ENCODE measurements at places on chromosomes 4 and X.

GRCh38 chr4:147492761-147493160 lies 11.9 kb downstream of the EDNRA start:
- DNase-seq = no peak

GRCh38 chr4:85228264-85228663 lies 246.7 kb upstream of the ARHGAP24 start:
- DNase-seq = no peak

GRCh38 chrX:13828392-13828791 lies 11.5 kb upstream of the GPM6B start:
- no peak for DNase-seq

DNA sequence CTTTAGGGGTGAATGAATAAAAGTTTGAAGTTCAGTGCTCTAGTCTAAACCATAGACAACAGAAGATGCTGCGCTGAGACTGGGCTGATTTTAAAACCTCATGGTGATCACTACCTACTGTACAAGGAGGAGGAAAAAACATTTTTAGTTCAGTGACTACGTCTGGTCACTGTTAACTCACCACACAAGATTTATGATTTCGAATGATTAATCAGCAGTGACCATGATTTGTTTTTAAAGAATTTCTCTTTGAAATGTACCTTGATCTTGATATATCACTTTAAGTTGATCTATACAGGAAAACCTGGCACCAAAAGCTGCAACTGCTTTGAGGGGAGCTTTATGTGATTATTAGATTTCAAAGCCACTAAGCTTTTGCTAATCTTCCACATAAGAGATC lies 286.3 kb downstream of the PDGFC start:
- DNase-seq = no peak

GRCh38 chrX:31420302-31420701 lies 348.5 kb upstream of the FTHL17 start:
- no peak for DNase-seq

DNA sequence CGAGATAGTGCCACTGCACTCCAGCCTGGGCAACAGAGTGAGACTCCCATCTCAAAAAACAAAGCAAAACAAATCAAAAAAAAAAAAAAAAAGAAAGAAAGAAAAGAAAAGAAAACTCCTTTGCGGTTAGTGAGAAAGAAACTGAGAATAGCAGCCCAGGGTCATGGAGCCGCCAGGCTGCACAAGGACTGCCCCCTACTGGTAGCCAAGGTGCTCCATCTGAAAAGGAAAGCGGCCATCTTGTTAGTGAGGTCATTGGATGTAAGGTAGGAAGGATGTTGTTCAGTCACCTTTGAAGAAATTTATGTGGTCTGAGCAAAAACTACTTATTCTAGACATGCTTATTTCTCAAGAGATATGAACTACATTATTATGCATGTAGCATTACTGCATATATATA lies 660.6 kb upstream of the TENM3 start:
- DNase-seq = no peak

DNA sequence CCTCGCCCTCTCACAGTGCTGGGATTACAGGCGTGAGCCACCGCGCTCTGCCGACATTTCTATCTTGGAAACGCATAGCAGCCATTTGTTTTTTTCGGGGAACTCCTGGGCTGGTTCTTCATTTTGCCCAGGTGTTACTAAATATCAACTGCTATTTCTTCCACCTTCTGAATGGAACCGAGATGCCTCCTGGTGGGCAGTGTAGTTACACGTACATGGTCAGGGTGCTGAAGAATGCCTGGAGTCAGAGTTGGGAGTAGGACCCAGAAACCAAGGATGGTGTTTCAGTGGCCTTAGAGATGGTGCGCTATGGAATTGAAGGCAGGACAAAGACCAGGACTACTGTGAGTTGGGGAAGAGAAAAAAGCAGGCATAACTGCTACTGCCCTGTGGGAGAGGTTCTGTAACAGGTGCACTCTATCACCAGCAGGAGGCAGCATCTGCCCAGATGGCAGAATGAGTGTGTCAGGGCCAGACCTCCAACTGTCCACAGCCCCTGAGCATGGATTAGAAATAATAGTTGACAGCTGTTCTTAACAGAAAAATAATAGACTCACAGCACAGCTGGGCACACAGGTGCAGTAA lies 81.7 kb downstream of the ZC4H2 start:
- no peak for DNase-seq

GRCh38 chr4:147864607-147865006 lies 132.7 kb downstream of the ARHGAP10 start:
- no peak for DNase-seq

DNA sequence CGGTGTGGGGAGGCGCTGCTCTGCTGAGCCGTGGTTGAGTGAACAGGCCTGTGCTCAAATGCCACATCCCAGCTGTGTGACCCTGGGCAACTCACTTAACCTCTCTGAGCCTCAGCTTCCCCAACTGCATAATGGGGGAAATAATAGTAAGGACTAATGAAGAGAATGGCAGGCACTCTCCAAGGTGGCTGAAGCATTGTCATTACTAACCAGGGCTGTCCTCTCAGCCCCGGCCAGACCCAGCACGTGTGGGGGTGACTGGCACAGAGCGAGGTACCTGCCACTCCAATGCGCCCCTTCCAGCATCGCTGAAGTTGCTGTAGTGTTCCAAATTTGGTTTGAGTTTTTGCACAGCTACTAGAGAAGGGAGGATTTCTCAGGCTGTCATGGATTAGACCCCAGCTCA lies 80.0 kb downstream of the ABLIM2 start:
- DNase-seq = no peak

- peak; percentile 46 for DNase-seq
These were observed 51.8 kb downstream of the TLR10 start for GRCh38 chr4:38730830-38731646.

DNA sequence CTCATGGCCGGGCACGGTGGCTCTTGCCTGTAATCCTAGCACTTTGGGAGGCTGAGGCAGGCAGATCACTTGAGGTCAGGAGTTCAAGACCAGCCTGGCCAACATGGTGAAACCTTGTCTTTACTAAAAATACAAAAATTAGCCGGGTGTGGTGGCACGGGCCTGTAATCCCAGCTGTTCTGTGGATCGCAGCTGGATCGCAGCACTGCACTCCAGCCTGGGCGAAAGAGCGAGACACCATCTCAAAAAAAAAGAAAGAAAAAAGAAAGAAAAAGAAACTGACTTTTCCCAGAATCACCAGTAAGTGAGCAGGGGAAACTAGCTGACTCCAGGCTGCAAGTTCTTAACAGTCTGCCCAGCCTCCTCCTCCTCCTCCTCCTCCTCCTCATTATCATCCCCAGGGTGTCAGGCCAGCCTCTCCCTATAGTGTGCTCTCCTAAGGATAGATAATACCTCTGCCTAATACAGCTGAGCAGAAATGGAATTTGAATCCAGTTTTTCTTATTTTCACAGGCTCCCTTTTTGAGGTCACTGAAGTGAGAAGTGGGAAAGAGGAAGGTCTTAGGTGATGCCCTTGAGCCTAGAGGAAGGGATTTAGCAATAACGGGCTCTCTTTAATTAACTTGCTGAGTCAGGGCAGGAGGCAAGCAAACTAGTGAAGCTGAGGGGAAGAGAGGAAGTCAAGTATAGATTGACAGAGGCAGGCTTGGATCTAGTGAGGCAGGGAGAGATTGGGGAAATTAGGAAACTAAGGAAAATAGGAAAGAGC lies 11.8 kb upstream of the ELF2 start:
- no peak for DNase-seq

DNA sequence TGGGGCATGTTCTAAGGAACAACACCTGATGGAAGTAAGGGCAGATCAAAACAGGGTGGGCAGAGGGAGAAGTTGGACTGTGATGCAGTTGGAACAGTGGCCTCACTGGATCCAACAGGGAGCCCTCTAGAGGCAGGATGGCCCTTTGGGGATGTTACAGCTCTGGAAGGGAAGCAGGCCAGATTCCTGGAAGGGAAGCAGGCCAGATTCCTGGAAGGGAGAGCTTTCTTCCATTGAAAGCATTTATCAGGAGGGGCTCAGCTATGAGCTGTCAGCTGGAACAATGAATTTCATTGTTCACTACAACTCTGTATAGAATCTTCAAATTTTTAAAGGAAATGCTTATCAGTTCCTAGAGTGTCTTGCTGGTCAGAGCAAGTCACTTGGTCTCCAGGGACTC lies 17.7 kb downstream of the IL15 start:
- no peak for DNase-seq

- DNase-seq = no peak
These were observed 52.2 kb downstream of the FAM9B start for GRCh38 chrX:8981723-8982122.

GRCh38 chr4:15562623-15563022 lies 92.5 kb downstream of the FBXL5 start:
- DNase-seq = no peak

DNA sequence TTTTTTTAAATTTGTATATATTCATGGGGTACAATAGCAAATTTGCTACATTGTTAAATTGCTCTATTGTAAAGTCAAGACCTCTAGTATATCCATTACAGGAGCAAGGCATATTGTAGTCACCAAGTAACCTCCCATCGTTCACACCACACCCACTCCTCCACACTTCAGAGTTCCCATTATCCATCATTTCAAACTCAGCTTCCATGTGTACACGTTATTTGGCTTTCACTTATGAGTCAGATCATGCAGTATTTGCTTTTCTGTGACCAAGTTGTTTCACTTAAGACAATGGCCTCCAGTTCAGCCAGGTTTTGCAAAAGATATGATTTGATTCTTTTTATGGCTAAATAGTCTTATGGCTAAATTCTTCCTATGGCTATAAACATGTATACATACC lies 2614.2 kb downstream of the PCDH7 start:
- DNase-seq = no peak

GRCh38 chr4:109276482-109277095 lies 25.9 kb downstream of the COL25A1 start:
- DNase-seq = no peak

DNA sequence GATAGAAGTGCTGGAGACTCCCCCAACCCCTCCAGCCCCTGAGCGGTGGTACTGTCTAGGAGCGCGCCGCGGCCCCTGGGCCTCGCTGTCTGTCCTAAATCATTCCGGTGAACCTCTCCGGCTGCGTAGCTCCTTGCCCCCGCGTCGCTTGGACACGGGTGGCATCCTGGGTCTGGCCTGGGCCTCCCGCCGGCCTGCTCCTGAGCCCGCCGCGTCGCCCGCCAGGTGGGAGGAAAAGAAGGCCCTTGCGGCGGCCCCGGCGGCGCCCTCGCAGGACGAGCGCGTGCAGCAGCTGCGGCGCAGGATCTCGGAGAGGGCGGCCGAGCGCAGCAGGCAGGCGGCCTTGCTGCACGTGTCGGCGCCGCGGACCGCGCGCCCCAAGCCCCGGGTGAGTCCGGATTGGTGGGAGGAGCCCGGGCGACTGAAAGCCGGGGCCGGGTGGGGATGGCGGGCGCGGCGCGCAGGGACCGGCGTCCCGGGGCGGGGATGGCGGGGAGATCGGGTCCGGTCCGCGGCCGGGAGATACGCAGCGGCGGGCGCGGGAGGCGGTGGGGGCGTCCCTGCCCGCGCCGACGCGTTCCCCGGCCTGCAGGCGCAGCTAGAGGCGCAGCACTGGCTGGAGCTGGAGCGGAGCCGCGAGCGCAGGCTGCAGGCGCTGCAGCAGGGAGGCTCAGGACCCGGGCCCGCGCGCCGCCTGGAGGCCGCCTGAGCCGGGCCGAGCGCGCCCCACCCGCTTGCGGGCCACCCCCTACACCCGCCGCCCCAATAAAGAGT lies 6.5 kb upstream of the RNF4 start:
- peak; percentile 70 for DNase-seq

GRCh38 chrX:39765327-39765726 lies 332.4 kb downstream of the BCOR start:
- DNase-seq = no peak

DNA sequence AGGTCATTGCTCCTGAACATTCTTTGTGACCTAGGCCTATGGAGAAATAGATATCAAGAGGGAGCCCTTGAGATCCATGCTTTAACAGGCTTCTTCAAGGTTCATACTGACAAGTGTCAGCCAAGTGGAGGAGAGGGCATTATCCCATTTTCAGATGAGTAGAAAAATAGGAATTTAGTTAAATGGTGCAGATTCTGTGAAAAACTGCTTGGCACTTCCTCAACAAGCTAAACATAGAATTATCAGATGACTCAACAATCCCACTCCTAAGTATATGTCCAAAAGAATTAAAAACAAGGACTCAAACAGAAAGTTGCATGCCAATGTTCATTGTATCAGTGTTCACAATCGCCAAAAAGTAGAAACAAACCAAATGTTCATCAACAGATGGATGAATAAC lies 43.8 kb upstream of the KCNIP4 start:
- no peak for DNase-seq

DNA sequence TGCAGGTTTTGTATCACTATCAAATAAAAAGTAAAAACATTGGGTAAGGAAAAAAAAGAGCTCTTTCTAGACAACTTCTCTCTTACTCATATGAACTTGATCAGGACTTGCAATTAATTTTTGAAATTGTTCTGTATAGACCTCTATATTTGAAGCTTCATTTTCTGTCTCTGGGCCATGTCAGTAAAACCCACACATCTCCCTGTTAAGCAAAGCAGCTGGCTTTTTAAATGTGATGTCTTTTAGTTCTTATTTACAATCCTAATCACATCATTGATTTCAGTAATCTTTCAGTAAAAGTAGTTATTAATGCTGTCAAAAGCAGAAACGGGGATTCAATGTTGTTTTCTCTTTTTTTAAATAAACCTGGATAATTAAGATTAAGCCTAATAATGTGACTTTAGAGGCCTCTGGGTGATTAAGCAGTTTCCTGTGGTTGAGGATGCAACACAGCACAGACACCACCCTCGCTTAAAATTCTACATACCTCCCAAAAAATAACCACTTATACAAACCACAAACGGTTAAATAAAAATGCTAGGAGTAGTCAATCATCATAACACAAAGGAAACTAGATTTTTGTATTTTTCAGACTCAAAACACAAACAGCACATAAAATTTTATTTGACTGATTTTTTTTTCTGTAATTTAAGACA lies 5.2 kb upstream of the PCDH10 start:
- no peak for DNase-seq

DNA sequence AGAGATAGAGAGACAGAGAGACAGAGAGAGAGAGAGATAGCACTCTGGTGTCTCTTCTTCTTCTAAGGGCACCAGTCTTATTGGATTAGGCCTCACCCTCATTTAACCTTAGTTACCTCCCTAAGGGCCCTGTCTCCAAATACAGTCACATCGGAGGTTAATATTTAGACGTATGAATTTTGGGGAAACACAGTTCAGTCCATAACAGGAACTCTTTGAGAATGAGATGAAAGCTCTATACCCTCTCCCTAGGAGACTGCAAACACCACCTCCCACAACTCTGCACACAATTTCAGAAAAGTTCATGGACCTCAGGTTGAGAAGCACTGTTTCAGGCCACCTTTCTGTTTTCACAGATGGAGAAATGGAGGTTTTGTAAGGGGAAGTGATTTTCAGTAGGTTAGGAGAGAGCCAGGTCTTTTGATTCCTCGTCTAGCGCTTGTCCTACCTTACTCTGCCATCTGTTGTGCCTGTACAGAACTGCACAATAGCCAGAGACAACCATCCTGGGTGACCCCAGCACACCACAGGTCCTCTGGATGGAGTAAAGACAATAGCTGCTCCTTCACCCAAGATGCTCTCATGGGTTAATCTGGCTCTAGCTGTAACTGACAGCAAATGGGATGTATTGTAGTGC lies 16.9 kb upstream of the LOC101059915 start:
- no peak for DNase-seq

GRCh38 chr4:40149960-40150385 lies 46.9 kb upstream of the RHOH start:
- DNase-seq = peak; percentile 4
